ENCODE measurements at places on chromosomes 6 and 20.

DNA sequence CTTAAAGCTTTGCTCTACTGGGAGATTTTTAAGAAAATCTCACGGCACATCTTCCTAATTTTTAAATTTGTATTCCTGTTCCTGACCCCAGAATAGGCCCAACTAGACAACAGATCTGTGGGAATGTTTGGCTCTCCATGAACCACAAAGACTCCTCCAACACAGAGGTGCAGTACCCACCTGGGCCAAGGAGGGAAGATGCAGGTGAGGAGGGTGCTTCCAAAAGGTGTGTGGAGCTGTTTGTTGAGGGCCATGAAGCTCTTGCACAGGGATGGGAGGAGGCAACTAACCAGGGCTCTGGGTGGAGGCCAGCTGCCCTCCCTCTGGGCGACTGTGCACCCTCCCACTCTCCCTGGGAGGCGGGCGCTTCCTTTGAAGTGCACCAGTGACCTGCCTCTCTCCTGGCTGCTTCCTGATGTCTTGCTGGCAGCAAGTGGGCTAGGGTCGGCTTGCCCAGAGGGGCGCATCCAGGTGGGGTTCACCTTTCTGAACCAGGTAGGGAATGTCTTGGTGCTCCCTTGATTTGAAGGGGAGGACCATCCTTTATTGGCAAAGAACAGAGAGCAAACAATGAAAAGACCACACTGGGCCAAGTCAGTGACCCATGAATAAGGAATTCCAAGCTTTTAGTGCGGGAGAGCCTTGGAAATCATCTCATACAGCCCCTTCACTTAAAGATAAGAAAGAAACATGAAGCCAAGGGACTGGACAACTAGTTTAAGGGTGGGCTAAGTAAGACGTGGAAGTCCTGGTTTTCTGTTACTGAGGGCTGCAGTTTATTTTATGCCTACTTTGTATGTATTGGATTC lies 76.0 kb downstream of the ANKRD6 start:
- no peak for DNase-seq

GRCh38 chr6:33144373-33144772 lies 47.9 kb downstream of the COL11A2 start:
- DNase-seq = no peak

DNA sequence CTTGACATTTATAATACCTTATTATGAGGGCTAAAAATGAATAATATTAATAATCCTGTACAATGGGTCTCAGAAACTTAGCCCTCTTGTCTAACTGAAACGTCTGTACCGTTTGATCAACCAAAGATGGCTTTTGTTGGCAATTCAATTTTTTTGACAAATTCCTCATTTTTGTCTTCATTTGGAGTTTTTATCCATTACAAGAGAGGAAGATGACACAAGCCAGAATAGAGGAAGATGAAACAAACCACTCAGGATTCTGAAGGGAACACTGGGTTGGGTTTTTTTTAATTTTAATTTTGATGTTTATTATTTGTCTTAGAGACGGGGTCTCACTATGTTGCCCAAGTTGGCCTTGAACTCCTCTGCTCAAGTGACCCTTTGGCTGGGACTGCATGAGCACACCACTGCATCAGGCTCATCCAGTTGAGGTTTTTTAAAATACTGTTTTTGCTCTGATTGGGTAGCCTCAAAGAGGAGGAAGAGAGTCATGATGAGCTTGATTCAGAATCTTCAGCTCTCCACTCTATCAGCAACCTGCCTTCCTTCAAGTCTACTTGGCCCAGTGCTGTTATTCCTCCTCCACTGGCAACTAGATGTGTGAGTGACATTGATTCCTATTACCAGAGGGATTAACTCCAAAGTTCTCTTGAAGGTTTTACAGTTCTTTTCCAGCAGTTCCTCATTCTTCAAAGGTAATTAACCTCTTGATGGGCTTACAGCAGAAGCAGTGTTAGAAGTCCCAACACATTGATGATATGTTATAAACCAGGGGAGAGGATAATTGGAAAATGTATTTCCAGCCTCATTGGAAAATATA lies 71.3 kb downstream of the ATXN1 start:
- no peak for DNase-seq

- DNase-seq = peak; percentile 79
These were observed 42.6 kb downstream of the TRIM27 start for GRCh38 chr6:28880894-28881780.

DNA sequence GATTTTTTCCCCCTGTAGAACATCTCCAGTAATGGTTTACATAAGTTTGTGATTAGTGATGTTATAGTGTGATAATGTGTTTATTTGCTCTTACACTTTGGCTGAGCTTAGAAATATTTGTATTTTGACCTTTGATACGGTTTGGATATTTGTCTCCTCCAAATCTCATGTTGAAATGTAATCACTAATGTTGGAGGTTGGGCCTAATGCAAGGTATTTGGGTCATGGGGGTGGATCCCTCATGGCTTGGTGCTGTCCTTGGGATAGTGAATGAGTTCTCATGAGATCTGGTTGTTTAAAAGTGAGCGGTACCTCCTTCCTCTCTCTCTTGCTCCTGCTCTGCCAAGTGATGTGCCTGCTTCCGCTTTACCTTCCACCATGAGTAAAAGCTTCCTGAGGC lies 147.2 kb downstream of the CCDC170 start:
- DNase-seq = no peak

DNA sequence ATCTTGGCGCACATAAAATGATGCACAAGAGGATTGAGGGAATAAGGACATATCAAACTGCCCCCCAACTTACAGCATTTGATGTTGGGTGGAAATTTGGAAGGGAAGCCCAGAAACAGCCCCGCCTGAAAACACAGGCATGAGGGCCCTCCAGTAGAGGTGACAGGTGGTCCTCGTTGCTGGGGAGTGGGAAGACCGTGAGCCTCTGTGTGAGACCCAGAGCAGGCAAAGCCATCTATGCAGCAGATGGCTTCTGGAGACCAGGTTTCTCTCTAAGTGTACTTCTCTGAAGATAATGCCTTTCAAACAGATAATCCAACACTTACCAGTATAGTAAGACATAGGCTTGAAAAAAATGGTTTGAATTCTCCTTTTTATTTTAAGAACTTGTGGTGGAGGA lies 132.2 kb upstream of the INSM1 start:
- no peak for DNase-seq

DNA sequence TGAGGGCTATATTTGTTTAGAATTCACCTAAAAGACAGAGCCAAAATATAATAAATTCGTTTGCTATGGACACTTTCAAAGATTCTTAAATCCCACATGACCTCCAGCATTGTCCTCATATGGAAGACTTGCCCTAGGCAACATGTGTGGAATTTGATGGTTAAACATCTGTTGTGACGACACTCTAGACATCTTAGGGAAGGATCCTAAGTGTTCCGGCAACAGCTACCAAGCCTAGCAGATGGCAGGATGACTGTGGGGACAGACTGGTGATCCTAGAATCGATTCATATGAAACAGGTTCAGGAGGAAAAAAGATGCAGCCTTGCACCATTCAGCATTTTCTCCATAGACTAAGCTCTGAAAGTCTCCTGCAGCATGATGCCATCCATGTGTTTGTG lies 77.6 kb upstream of the BACH2 start:
- no peak for DNase-seq

- no peak for DNase-seq
These were observed 129.2 kb upstream of the ECI2 start for GRCh38 chr6:4264601-4265000.

- DNase-seq = no peak
These were observed 47.1 kb upstream of the PNRC1 start for GRCh38 chr6:89033461-89033860.

DNA sequence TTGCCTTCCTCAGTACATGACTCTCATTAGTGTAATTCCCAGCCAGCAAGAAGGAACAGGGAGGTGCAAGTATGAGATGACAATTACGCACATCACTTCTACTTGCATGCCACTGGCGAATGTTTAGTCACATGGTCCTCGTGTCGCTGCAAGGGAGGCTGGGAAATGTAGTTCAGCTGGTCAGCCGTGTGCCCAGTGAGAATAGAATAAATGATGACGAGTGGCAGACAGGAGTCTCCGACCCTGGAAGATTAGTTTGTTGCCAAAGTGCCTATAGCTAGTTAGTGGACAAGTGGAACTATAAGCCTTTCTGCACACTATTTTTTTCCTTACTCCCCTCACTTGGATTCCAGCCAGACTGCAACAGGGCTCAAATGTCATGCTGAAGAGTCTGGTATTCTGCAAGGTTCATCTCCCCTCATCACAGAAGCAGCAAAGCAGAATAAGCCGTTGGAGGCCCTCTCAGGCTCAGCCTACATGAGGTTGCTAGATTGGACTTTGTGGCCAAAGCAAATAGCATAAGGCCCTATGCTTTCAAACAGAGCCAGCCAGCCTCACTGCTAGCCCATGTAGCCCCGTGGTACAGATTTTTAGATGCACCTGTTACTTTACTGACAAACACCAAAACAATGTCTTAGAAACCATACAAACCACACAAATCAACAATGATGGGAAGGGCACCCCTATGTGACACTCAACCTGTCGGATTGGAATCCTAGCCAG lies 9.7 kb downstream of the LINC00237 start:
- DNase-seq = no peak

GRCh38 chr6:150030611-150031010 lies 5.3 kb upstream of the RAET1L start:
- no peak for DNase-seq

- no peak for DNase-seq
These were observed 75.1 kb downstream of the SLX4IP start for GRCh38 chr20:10510216-10510615.

GRCh38 chr20:22420116-22420598 lies 164.2 kb downstream of the FOXA2 start:
- DNase-seq = no peak

GRCh38 chr6:21085643-21086042 lies 507.9 kb upstream of the SOX4 start:
- no peak for DNase-seq

DNA sequence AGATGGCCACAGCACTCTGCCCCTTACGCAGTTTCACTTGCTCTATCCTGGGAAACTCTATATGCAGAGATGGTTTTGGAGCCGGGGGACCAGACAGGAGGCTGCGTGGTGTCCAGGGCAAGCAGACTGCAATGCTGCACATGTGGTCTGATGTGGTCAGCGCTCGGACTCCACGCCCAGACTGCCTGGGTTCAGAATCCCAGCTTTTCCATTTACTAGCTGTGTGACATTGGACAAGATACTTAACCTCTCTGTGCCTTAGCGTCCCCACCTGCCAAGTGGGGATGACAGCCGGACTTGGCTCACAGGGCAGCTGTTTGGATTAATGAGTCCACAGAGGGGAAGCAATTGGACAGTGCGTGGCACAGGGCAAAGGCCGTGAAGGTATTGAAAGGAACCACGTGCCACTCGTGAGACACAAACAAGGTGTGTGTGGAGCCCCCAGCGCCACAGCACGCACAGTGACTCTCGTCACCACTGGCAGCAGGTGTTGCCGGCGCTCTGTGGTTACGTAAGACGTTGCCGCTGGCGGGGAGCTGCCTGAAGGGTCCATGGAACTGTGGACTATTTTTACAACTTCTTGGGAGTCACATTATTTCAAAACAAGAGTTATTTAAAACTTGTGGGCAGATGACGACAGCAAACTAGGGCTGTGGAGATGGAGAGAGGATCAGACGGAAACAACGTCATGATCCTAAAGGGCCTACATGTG lies 201.4 kb downstream of the PREX1 start:
- no peak for DNase-seq

- no peak for DNase-seq
These were observed 559.7 kb upstream of the POU3F2 start for GRCh38 chr6:98274691-98275090.

DNA sequence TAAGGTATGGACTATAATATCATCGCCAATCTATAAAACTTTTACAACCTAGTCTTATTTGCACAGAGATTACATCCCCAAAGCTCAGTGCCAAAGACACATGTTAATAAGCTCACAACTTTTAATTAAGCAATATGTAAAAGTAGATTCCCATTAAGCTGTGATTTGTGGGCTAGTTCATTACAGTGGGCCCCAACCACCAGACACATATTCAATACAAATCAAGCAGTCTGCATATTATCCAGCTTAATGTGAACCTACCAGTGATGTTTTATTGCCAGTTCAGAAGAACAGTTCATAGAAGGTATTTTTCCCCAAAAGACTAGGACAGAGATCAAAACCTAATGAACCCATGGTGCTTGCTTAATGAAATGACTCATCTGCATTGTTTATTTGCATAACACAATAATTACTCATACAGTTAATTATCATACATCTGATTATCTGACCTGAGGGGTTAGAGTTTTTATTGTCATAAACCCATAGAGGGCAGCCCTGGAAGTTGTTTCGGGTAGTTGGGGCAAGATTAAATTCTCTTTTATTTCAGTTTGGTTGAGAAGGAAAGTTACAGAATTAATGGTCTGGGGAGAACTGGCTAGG lies 831.0 kb downstream of the TFAP2A start:
- DNase-seq = no peak

- DNase-seq = no peak
These were observed 165.1 kb downstream of the TINAG start for GRCh38 chr6:54473328-54473727.

DNA sequence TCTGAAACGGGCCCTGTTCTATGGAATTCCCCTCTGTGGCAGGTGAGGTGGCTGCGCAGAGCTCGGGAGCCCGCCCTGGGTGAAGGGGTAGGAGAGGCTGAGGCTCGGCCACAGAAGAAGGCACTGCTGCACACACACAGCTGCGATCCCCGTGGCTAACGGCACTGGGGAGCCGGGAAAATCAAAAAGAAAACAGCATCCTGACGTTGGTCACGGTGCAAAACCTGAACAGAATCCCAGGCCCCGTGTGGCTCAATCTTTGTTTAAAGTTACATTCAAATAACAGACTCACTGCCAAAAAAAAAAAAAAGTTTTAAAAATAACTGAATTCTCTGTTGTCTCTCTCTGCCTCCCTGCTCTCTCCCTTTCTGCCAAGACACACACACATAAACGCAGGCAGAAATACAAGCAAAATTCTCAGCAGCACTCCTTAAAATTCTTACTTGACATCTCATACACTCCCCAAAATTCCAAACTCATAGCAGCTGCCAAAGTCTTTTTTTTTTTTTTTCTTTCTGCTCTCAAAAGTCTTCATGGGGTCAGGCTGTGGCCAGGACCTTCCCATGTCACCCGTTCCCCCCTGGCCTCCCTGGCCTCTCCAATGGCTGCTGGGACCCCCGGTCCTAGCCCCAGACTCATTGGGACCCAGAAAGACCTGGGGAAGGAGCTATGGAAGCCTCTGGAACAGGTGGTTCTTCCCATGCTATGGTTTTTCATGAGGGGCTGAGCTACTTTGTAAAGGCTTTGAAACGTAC lies 248.8 kb downstream of the TTLL2 start:
- no peak for DNase-seq

GRCh38 chr6:99151634-99152346 lies 197.7 kb downstream of the FAXC start:
- peak; percentile 22 for DNase-seq
